ENCODE measurements at places on chromosomes 12 and 14. TPM values are rescaled to one million over a fixed set of nuclear protein-coding genes. Genes with fewer than 3 reads are reported as not detected.

GRCh38 chr14:68627868-68628604 lies 164.8 kb downstream of the ZFP36L1 start:
- no peaks in the 10 kb centered on the region for H3K36me3 ChIP-seq
- H3K4me3 ChIP-seq = no peak overlapping the region
- no peaks in the 10 kb centered on the region for H3K27me3 ChIP-seq
- DNase-seq = no peak

DNA sequence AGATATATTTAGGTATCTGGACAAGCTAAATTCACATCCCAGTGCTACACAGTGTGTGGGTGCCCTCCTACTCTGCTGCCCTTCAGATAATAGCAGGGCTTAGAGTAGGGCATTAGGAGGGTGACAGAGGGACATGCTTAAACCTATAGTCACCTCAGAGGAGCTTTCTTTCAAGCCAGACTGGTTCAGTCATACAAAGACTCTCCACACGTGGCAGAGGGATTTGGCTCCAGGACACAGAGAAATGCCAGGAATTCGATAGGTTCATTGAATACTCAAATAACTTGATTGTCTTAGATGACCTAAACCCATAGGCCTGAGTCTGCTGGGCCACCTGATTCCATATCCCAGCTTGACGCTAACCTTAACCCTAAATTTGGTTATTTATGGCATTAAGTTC lies 163.5 kb downstream of the TPH2 start:
- H3K4me3 ChIP-seq = no peak overlapping the region
- no peaks in the 10 kb centered on the region for H3K27me3 ChIP-seq
- no peak for DNase-seq

GRCh38 chr14:75911883-75912282 lies 69.9 kb downstream of the TGFB3 start:
- H3K27ac ChIP-seq = no peak overlapping the region
- no peaks in the 10 kb centered on the region for H3K36me3 ChIP-seq
- no peak overlapping the region for H3K4me3 ChIP-seq

DNA sequence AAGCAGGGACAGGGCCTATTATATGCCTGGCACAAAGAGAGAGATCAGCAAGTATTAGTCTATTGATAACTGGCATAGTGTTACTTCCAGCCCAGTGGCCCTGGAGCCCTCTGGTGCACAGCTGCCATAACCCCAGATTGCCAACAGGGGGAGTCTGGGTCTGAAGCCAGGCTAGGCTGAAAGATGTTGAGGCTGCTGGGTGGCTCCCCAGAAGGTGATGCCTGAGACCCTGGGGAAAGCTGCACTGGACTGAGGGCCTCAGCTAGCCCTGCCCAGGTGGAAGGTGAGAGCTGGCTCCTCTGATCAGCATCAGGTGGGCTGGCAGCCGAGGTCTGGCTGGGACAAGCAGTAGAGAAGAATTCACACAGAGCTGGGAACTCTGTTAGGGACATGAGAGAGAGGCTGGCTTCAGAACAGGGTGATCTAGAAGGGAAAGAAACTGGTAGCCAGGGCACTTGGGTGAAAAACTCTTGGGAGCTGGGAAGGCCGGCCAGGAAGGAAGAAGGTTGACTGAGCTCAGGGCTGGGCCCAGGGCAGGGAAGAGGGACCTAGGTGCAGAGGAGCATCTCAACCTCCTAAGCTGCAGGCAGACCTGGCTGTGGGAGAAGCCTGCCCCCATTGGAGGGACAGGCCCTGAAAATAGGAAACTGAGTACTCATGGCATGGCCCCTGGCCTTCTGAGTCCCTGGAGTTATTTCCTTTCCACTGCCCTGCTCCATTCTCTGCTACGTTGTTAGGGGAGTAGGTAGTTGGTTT lies 3.9 kb downstream of the GZMH start:
- peak; percentile 69 for DNase-seq
- H3K27ac ChIP-seq = no peak overlapping the region
- no peak overlapping the region for H3K4me3 ChIP-seq
- no peaks in the 10 kb centered on the region for H3K36me3 ChIP-seq

DNA sequence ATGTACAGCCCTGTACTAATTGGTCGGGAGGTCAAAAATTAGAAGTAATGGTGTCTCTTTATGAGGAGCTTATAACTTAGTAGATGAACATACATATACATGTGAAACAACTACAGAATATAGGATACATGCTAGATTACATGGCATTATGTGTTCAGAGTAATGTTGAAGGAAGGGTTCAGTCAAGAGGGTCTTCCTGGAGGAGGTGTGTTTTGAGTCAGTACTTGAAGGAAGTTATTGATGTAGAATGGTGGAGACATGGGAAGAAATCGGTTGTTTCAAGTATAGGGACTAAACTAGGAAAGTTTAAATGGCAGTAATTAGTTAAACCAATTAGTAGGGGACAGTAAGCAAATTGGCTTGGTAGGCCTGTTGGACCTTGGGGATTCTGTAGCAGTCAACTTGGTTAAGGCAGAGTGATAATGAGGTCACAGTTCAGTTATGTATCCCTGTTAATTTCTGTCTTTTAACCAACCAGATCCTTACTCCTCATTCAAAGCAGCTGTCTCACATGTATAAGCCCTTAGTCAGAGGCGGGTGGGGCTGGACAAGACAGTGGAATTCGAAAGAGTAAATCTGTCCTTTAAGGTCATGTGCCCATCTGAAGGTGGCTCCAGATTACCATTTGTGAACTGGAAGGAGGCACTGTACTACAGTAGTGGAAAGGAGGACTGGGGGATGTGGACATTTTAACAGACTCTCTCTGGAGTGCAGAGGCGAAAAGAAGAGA lies 3.5 kb upstream of the ANKRD52 start:
- no peak overlapping the region for H3K4me3 ChIP-seq
- H3K4me1 ChIP-seq = peaks cover 9% of the 10 kb centered on the region
- peaks cover 3% of the 10 kb centered on the region for H3K36me3 ChIP-seq
- no peaks in the 10 kb centered on the region for H3K27me3 ChIP-seq

DNA sequence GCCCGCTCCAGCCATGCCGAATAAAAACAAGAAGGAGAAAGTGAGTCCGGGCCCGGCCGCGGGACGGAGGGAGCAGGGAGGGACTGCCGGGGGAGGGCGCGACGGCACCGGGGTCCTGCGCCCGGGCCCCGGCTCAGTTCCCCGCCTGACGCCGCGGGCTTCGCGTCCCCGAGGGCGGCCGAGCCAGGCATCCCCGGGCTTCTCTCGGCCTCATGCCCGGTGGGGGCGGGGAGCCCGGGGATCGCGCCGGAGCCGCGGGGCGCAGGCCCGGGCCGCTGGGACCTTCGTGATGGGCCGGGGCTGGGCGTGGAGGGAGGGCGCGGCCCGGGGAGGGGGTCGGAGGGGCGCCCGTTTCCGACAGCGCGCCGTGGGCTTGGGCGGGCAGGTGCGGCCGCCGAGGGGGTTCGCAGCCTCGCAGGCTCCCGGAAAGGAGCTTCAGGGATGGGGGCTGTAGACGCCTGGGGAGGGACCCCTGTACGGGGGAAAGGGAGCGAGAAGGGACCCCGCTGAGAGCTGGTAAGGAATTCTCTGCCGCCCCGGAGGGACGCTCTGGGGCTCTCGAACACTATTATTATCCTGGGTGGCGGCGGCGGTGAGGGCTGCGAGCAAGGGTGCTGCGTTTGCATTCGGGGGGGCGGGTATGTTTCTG lies 496 bp downstream of the PPP2R5C start:
- H3K27ac ChIP-seq = peak overlapping the region; percentile 89
- H3K4me1 ChIP-seq = peaks cover 30% of the 10 kb centered on the region
- peak overlapping the region; percentile 98 for H3K4me3 ChIP-seq
- peak; percentile 48 for DNase-seq

GRCh38 chr14:95480109-95480886 lies 36.2 kb downstream of the SYNE3 start:
- H3K27me3 ChIP-seq = no peaks in the 10 kb centered on the region
- peaks cover 30% of the 10 kb centered on the region for H3K4me1 ChIP-seq
- no peak overlapping the region for H3K4me3 ChIP-seq
- peak; percentile 86 for DNase-seq
- H3K36me3 ChIP-seq = no peaks in the 10 kb centered on the region

GRCh38 chr14:101216366-101217079 lies 313.0 kb upstream of the RTL1 start:
- H3K27ac ChIP-seq = no peak overlapping the region
- no peak for DNase-seq
- H3K4me3 ChIP-seq = no peak overlapping the region

GRCh38 chr14:89392181-89392580 lies 24.9 kb downstream of the FOXN3 start:
- H3K4me1 ChIP-seq = peaks cover 50% of the 10 kb centered on the region
- DNase-seq = no peak
- no peak overlapping the region for H3K4me3 ChIP-seq
- no peaks in the 10 kb centered on the region for H3K36me3 ChIP-seq

DNA sequence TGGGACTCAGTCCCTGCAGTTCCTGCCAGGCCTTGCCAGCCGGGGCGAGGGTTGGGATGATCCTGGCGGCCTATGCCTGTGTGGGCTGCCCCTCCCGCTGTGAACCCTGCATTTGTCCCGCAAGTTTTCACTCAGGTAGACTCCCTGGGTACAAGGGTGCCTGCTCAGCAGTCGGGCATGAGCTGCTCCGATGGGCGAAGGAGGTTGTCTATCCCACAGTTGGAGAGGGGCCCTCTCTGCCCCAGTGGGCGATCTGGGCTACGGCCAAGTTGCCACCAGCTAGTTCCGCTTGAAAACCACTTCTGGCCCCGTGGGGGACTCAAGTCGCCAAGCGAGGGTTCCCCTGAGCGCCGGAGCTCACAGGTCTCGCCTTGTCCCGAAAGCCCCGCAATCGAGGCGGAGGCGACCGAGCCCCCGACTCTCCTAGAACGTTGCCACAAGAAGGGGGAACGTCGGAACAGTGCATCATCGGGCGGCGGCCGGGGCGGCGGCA lies 365 bp upstream of the TPI1 start:
- peaks cover 26% of the 10 kb centered on the region for H3K4me1 ChIP-seq
- peak overlapping the region; percentile 95 for H3K4me3 ChIP-seq

The C14orf180 gene
- total RNA-seq = 78.3 TPM

The SLC6A15 gene
- not detected for total RNA-seq

The GSC gene
- 0.30 TPM for total RNA-seq

The DEGS2 gene
- total RNA-seq = not detected

The SLC7A8 gene
- 8.5 TPM for total RNA-seq

The ANO4 gene
- 0.50 TPM for total RNA-seq

The SLC15A5 gene
- not detected for total RNA-seq

The LHX5 gene
- total RNA-seq = not detected

Measured in heart left ventricle (tissue), 16 donors.